Stimulated activated CD4-positive, alpha-beta T cell treated with anti-CD3 and anti-CD28 coated beads, TNF-alpha, amount 100 ng/mL, for 24 hours (primary cell): ENCODE measurements at places on chromosomes 3 and 15.

DNA sequence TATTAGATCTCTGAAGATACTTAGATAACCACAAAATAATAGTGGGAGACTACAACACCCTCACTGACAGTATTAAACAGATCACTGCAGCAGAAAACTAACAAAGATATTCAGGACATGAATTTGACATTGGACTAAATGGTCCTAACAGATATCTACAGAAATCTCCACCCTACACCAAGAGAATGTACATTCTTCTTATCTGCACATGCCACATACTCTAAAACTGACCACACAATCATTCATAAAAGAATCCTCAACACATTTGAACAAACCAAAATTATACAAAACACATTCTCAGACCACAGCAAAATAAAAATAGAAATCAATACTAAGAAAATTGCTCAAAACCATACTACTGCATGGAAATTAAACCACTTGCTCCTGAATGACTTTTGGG, 116.3 kb downstream of the DTWD1 start:
- DNase-seq, result no peak

DNA sequence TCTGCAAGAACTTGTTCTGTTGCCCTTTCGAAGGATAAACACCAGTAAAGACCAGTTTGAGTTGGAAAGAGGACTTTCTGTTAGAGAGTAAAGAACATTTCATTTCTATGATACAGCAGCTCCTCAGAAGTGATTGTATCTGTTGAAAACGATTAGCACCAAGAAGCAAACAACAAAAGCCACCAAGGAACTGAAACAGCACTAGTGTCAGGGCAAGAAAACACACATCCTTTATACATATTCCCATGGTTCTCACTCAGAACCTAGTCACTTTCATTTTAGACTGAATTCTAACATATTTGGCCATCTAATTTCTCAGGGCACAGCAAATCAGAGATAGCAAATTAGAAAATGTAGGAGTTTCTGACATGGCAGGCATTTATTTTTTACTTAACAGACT, 116.1 kb downstream of the ATP1B3 start:
- no peak for DNase-seq

DNA sequence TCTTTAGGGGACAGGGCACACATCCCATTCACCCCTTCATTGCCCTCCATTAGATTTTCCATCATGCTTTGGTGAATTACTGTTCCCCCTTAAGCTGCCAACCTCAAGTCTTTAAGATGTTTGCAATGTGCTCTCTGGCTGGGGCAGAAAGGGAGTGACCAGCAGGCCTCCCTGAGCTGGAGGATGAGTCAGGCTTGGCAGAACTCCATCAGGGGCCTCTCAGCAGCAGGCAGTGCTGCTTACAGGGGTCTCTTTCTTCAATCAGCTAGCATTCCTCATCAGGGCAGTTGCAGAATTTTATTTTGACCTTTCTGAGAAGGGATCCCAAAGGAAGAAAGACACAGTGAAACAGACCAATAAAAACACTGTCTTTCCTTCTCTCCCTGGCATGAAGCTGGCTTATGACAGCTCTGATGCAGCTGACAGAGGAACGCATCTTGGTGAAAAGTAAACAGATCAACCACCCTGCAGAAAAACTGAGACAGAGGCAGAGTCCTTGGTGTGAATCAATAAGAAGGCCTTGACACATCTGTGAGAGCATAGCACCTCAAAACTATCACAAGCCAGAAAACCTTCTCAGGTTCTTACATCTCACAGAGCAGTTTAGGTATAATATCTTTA, 88.7 kb upstream of the MRPL3 start:
- DNase-seq, result no peak

- DNase-seq, result no peak
Measured at GRCh38 chr15:35546511-35547381, 781 bp upstream of the DPH6 start.

DNA sequence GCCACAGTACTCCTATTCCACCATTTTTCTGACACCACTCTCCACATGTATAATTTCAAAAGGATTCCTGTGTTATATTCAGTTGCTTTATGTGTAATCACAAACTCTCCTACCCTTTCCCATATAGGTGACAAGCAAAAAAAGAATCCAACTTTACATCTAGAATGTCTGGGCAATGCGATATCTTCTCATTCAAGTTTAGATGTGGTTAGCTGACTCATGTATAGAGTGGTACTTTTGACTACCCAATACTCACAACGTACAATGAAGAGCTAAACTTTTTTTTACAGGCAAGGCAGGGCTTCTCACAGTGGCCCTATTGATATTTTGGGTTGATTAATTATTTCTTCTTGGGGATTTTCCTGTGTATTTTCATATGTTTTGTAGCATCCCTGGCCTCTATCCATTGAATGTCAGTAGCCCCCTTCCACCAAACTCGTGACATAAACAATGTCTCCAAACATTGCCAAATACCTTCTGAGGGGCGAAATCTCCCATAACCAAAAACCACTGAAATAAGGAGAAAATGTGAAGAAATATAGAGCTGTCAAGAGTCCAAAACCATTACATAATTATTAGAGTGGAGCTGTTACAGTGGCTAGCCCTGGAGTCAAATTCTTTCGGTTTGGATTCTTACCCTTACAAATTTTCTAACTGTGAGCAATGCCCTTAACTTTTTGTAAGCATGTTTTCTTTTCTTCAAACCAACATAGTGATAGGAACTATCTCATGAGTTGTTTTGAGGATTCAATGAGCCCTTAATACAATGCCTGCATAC, 342.6 kb downstream of the NSUN3 start:
- no peak for DNase-seq

DNA sequence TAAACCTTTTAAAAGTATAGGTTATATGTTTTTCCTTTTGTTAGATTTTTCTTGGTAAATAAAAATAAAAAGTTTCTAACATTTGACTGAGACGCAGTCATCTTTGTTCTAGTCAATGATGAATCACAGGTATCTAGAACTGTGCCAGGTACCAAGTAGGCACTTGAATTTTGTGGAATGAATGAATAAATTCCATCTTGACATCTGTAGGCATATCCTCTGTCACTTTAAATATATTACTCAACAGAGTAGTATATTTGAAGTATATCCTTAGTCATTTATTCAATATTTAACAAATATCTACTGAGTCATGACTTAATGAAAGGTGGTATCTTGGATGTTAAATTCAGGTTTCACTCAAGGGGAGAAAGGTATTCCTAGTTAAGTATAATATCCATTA, 828.4 kb downstream of the TUSC7 start:
- DNase-seq, result no peak

- DNase-seq, result no peak
Measured at GRCh38 chr3:77690284-77690845, 650.5 kb downstream of the ROBO2 start.

DNA sequence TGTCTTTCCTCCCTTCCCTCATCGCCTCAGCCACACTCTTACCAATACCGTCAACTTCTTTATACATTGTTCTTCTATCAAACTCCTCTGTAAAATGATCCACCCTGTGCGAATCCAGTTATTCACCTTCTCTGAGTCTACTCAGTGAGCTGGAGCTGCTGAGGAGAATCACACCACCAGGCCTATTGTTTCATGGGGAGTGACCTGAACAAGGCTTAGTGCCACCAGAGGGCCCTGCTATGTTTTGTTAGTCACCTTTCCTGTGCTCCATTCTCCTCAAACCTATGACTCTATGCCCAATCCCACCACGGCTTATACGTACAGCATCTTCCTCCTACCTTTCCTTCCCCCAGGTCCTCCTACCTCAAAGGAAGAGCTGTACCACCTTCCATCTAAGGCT, 50.4 kb upstream of the MED12L start:
- no peak for DNase-seq

- DNase-seq, result no peak
Measured at GRCh38 chr3:57733790-57734189, 22.3 kb upstream of the SLMAP start.

DNA sequence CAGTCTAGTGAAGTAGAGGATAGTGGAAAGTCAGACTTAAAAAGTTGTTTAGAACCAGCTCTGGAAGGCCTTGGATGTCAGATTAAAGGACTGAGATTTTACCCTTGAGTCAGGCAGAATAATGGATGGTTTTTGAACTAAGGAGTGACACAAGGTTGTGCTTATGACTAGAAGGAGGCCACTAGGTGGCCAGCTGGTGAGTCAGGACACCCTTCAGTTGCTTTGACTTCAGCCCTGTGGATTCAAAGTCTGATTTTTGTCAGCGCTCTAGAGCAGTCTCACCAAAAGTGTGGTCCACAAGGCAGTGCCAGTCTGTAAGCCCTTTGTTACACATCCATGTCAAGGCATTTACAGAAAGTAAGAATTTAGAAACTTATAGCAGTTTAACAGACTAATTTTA, 3.8 kb upstream of the GABPB1 start:
- no peak for DNase-seq

GRCh38 chr15:27234593-27234992, 263.6 kb downstream of the GABRG3 start:
- no peak for DNase-seq

DNA sequence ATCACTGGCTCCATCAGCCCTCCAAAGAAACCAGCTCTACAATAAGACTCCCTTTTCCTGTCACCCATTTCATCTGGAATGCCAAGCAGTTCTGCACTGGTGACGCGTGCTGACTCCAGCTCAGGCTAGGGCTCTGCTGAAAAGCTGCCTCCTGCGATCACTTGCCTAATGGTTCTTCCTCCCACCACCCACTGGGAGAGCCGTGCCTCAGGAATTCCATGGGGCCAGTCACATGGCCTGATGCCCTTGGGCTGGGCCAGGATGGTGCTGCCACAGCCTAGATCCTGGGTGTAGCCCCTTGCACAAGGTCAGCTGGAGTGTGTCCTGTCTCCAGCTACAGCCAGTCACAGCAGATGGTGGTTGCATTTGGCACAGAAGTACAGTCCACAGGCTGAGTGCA, 98.9 kb downstream of the DNAJB8 start:
- no peak for DNase-seq

- DNase-seq, result no peak
Measured at GRCh38 chr3:139969386-139969785, 34.4 kb downstream of the CLSTN2 start.

DNA sequence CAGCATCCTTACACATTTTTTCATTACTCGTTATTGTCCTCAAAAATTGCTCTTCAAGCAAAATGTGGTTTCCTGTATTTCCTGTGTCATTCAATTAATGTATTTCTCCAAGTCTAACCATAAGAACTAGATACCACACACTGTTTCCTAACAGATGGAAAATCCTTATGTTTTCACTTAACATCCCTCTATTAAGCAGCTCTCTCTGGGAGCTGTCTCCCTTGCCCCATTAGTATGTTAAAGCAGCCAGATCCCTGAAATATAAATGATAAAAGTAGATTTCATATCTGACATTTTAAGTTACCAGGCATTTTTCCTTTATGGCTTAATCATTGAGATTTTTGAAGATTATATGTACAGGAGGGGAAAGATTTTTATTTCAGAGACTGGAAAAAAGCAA, 15.9 kb downstream of the PFN2 start:
- DNase-seq, result no peak

DNA sequence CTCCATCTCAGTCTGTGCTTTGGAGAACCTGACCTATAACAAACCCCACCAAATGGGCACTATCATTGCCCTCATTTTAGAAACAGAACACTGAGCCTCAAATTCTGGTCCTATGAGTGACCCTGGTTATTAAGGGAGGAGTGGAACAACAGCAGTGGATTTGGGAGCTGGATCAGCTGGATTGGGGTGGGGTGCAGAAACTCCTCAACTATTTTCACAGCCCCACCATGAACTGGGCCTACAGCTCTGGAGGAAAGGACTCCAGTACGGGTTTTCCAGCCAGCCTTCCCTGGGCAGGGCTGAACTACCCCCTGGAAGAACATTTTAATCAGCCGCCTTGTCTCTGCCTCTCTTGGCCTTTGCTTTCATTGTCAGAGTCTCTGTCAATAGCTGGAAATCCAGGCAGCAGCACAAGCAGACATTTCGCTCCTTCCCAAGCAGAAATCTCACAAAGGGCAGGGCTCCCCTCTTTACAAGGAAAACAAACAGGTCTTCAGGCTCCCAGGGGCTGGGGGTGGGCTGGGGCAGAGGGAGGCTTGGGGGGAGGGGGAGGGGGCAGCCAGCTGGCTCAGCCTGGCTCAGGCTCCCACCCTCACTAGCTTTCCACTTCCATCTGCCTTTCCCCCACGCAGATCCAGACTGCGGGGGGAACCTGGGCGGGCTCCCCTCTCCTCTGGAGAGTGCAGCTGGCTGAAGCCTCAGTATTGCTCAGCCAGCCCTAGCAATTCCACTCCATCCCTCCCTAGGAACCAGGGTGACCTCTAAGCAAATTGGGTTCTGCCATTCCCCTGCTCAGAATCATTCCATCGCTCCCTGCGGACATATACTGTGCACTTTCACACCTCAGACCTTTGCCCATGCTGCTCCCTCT, 13.7 kb upstream of the TLE3 start:
- no peak for DNase-seq

GRCh38 chr3:112004187-112004586, 5.5 kb downstream of the TAGLN3 start:
- DNase-seq, result no peak

- DNase-seq, result no peak
Measured at GRCh38 chr3:37640636-37641375, 220.9 kb upstream of the CTDSPL start.

DNA sequence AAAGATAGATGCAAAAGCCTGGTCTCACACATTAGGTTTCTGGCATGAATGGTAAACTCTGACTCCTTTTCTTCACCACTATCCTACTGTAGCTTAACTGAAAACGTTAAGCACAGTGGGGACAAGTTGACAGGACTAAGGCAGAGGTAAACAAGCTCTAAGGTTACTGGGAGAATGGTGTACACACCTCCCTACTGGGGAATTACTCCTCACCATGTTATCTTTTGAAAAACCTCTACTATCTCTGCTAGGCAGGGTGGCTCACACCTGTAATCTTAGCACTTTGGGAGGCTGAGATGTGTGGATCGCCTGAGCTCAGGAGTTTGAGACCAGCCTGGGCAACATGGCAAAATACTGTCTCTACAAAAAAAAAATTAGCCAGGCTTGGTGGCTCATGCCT, 29.1 kb downstream of the IP6K1 start:
- no peak for DNase-seq

DNA sequence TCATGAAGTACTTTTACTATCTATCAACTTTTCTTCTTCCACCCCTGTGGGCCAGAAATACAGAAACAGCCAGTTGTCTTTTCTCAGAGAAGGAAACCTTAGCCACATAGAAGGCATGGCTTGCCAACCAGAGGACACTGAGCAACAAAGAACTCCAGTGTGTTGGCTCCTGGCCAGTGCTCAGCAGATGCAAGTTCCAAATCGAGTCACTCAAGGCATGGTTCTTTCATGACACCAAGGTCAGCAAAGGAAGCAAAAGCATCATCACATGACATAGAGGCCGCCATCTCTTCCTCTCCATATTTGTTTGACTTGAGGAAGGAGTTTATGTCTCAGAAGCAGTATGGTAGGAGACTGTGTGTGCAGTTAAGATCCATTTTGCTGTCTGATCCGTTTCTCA, 92.2 kb downstream of the MYLK start:
- DNase-seq, result no peak
